ENCODE measurements at places on chromosomes 16 and 17. TPM values are rescaled to one million over a fixed set of nuclear protein-coding genes. Genes with fewer than 3 reads are reported as not detected.

GRCh38 chr17:43939886-43940285, 2.4 kb downstream of the PPY start:
- DNase-seq, result no peak

GRCh38 chr16:15403392-15403995, 7.9 kb downstream of the MPV17L start:
- DNase-seq, result peak; percentile 24

GRCh38 chr16:46996391-46996790, 22.9 kb upstream of the DNAJA2 start:
- peak; percentile 10 for DNase-seq

DNA sequence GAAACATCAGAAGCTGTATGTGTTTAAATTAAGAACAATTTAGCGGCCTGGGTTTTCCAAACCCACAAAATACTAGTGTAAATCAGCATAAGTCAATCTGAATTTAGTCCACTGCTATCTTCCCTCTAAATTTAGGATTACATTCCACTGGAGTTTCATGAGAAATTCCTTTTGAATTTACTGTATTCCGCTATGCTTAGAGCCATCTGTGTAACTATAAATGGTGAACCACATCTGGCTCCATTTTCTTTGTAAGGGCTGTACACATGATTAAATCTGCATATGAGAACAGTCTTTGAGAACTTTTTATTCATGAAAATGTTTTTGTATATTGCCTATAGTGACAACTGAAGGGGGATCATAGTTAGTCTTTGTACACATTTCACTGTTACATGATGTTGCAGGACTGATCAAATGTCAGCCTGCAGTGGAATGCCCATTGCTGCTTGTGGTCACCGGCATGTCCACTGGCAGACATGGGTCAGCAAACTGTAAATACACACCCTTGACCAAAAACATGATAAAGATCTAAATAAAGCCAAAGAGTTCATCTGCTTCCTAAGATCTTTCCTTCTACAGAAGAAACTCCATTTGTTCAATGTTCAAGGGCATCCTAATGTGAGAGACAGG, 36.8 kb downstream of the RPGRIP1L start:
- no peak for DNase-seq

DNA sequence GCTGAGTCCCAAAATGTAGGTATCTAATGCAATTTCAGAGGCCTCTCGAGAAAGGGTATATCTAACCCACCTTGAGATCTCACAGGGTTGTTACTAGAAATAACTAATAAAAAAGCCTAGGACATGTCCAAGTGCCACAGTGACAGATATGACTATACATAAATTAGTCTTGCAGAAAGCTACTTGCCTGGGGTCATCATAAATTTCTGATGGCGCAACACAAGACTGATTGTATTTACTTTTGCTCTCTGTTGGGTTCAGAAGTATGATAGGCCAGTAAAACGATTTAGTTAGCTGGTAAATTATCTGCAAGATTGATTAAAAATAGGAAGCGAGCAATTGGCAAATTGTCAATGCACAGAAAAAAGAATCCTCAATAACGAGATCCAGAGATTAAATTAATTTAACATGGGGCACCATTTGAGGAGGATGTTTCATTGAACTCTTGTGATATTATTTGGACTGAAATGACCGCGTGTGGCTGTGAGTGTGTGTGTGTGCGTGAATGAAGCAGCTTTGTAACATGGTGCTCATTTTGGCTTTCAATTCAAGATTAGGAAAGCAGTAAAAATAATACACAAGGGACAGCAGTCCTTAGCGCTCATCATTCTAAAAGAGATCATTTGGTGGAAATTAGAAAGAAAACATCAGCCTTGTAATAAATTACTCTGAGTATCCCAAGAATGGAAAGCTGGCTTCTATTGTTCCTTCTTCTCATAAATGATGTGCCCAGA, 157.4 kb upstream of the ZFHX3 start:
- DNase-seq, result no peak

DNA sequence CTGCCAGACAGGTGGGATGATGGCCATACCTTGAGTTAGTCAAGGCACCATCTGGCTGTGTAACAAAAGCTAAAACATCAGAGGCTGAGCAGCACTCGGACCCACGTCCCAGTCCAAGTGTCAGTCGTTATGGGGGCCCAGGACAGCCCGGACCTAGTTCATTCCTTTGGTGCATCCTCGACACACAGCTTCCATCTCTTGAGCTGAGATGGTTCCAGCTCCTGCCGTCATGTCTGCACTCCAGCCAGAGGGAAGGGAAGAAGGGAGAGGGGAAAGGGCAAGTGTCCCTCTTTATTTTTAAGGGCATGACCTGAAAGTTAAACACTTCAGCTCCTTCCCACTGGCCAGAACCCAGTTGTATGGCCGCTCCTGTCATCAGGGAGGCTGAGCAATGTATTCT, 218.0 kb downstream of the SEC14L1 start:
- peak; percentile 45 for DNase-seq

GRCh38 chr17:41393826-41394225, 3.6 kb downstream of the KRT31 start:
- no peak for DNase-seq

GRCh38 chr16:21116148-21116693, 34.4 kb downstream of the DNAH3 start:
- DNase-seq, result no peak

DNA sequence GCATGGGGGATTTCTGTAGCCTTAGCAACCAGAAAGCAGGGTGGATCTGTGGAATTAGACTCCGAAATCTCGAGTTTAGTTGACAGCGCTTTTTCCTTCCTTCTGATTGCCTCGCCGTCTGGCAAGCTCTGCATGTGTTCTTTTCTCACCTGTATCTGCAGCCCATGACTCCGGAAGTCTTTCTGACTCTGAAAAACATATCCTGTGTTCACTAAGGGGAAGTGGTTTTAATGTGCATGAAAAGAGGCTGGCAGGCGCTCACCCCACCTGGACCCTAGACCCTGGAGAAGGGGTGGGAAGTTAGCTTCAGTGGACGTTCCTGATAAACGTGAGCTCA, 158.5 kb downstream of the RPTOR start:
- DNase-seq, result no peak

DNA sequence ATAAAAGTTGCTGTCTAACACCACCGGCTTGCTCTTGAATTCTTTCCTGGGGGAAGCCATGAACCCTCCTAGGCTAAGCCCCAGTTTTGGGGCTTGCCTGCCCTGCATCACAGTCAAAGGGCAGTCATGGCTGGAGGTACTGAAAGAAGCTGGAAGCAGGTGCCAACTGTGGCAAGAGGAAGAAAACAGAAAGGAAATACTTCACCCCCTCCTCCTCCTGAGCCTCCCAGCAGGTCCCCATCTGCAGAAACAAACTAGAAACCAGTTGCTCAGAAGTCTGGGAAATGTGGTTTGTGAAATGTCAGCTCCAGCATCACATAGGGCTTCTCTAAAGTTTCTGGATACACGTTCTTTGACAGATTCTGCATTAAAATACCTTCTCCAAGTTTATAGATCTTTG, 150.0 kb upstream of the PSMD7 start:
- DNase-seq, result no peak

- peak; percentile 25 for DNase-seq
Observed at GRCh38 chr17:31068291-31068690, 26.5 kb upstream of the NF1 start.

GRCh38 chr17:74107107-74107506, 96.4 kb upstream of the RPL38 start:
- no peak for DNase-seq

- DNase-seq, result no peak
Observed at GRCh38 chr17:50763716-50764475, 3.4 kb downstream of the ANKRD40CL start.

DNA sequence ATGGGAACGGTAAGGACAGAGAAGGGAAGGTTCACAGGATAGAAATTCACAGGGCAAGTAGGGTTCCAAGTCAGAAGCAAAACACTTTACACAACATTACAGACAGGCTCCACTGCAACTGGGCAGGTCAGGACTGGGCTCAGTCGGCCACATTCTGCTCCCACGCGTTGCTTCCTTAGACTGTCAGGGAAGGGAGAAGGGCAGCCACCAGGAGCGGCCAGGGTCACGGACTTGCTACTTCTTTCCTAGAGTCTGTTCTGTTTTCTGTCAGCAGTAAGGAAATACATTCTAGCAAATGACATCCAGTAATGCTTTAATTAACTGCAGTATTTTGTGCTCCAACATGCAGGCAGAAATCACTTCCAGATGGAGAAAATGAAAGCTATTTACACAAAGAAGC, 160.3 kb upstream of the RPH3AL start:
- DNase-seq, result no peak

- no peak for DNase-seq
Observed at GRCh38 chr16:65463652-65464260, 341.9 kb upstream of the CDH11 start.

DNA sequence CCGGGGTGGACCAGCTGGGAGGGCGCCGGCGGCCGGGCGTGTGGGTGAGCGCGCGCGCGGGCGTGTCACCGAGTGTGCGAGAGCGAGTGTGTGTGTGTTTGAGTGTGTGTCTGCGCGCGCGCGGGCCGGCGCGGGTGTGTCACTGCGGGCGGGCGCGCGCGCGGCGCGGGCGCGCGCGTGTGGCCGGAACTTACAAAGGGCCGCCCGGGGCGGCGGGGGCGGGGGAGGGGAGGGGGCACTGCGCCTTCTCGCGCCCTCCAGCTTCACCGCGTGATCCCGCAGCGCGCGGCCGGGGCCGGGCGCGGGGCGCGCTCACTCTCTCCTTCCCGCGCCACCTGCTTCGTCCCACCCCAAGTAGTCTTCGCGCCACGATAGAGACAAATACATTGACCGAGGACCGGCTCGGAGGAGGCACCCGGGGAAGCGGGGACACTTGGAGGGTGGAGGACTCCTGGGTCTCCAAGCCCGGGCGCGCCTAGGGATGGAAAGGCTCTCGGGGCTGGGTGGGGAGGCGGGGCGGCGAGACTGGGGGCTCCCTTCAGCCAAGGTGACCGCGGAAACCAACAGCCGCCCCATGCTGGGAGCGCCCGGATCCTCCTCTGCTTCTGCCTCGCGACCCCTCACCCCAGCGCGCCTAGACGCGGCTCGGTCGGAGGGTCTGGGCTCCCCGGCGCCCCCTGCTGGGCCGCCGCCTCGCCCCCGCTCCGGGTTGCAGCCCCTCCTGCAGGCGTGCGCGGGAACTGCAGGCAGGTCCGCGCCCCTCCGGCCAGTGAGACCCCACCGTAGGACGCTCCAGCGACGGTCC, at the start of gene SRCIN1:
TSS of gene SRCIN1 (minus strand) at position 112 of the 805 bp plus-strand sequence. CDS start 247 bp downstream, outside the sequence.
- DNase-seq, result peak; percentile 23

- DNase-seq, result no peak
Observed at GRCh38 chr17:16975277-16975651, 3.3 kb upstream of the TNFRSF13B start.

GRCh38 chr17:67025216-67025792, 19.1 kb upstream of the CACNG1 start:
- DNase-seq, result no peak

GRCh38 chr17:20271011-20271610, 196.2 kb downstream of the LGALS9B start:
- DNase-seq, result no peak

- peak; percentile 86 for DNase-seq
Observed at GRCh38 chr17:76382803-76383545, 1.4 kb upstream of the SPHK1 start.

GRCh38 chr16:51851111-51851510, 695.8 kb downstream of the TOX3 start:
- DNase-seq, result no peak

- DNase-seq, result no peak
Observed at GRCh38 chr16:16109453-16110110, 113.7 kb downstream of the ABCC6 start.

- DNase-seq, result no peak
Observed at GRCh38 chr17:74713171-74713755, 540 bp upstream of the CD300LF start.

DNA sequence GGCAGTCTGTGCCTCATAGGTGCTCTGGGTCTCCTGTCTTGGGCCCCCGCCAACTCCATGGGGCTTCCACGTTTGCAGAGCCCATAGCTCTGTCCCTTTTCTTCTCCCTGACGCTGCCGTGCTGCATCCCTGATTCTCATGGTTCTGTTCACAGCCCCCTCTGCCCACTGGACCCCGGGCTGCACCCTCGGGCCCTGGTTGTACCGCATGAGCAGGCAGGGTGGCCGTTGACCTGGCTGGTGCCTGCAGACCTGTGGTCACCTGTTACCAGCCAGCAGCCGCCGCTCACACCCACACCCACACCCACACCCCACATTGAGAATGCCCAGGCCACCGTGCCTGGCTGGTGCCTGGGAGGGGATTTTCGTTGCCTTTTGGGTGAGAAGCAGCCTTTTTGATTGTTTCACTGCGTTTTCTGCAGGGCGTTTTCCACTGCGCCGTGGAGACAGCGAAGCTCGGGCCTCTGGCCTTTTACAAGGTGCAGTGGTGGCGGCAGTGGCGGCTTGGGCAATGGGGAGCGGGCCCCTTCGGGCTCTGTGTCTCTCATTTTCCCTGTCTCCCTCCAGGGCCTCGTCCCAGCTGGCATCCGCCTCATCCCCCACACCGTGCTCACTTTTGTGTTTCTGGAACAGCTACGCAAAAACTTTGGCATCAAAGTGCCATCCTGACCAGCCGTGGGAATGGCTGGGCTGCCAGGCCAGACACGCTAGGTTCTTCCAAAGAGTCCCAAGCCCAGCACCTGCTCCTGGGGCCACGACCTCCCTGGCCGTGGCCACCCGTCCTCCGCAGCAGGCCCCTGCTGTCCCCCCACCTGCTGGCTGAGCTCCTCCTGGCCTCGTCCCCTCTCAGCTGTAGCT, 7.6 kb downstream of the SLC25A10 start:
- no peak for DNase-seq

DNA sequence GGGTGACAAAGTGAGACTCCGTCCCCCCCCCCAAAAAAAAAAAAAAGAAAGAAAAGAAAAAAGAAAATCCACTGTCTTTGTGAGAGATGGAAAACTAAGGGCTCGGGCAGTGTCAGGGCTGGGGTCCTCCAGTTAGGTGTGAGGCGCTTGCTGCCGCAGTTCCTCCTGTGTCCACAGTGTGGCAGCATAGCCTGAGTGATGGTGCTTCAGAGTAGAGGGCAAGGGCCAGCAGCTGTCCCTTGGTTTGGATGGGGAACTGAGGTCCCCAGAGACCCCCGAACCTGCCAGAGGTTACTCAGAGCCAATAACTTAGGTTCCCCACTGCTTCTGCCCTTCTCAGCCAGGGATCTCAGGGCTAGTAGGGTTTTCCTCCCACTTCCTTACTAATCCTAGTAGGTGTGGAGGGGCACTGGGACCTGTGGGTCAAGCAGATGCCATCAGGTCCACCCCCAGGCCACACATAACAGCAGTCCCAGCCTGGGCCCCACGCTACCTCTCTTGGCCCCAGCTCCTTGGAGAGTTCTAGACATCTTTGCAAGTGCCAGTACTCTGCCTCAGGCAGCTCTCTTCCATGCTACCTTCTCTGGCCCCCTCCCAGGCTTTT, 7.9 kb upstream of the LLGL1 start:
- DNase-seq, result peak; percentile 37

The GP2 gene
- not detected for polyA plus RNA-seq

The TBC1D28 gene
- polyA plus RNA-seq, result not detected

The AANAT gene
- not detected for polyA plus RNA-seq

The KRTAP1-1 gene
- 0.64 TPM for polyA plus RNA-seq

The CCDC200 gene
- polyA plus RNA-seq, result not detected

The CCL13 gene
- 1.7 TPM for polyA plus RNA-seq

Measured in fibroblast of lung (primary cell).